Stimulated activated CD4-positive, alpha-beta T cell treated with anti-CD3 and anti-CD28 coated beads, Interleukin-12 subunit alpha, Interleukin-12 subunit beta, amount 100 ng/mL, for 48 hours (primary cell): ENCODE measurements at places on chromosomes 2 and 18.

GRCh38 chr2:223090039-223090438, 38.0 kb downstream of the KCNE4 start:
- DNase-seq: no peak

GRCh38 chr2:184472481-184472880, 125.8 kb upstream of the ZNF804A start:
- no peak for DNase-seq

GRCh38 chr2:218671097-218671653, 627 bp downstream of the RNF25 start:
- no peak for DNase-seq

DNA sequence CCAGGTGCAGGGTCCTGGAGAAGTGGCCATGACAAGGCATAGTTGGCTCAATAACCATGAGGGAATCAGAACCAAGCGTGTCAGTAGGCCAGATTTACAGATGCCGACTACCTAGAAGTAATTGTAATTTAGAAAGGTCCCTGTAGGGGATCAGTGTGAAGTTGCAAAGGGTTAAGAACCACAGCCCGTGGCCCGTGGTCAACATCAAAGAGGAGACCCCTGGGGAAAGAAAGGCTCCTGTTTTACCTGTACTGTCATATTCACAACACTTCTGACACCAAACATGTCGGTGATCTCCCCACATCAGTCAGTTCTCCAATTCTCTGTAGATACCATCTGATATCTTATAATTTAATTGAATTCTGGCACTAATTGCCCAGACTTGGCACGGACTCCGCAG, 31.0 kb downstream of the SP100 start:
- DNase-seq: no peak

GRCh38 chr2:69169655-69170389, 156.8 kb downstream of the ANTXR1 start:
- DNase-seq: no peak

- peak; percentile 85 for DNase-seq
Observed at GRCh38 chr2:201233192-201233811, 27.0 kb upstream of the CASP8 start.

- DNase-seq: no peak
Observed at GRCh38 chr2:172931256-172931894, 144.3 kb upstream of the MAP3K20 start.

GRCh38 chr2:217953011-217953481, 49.7 kb downstream of the TNS1 start:
- DNase-seq: no peak

GRCh38 chr2:196217116-196217515, 45.7 kb upstream of the STK17B start:
- DNase-seq: no peak

DNA sequence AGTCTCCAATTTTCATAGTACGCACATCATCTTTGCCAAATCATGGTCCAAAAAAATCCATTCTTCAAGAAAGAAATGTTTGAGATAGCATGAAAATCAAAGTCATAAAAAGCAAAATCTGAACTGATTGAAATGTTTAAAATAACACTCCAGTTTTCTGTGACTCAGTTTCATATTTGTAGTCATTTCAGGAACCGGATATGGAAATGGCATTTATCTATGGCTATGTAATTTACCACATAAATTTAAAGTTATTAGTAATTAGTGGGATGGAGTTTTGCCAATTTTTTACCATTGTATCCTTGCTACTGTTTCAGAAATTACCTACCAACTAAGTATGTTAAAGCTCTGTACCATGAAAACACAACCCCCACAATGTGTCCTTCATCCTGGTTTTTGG, 456.6 kb upstream of the ACVR2A start:
- DNase-seq: no peak

DNA sequence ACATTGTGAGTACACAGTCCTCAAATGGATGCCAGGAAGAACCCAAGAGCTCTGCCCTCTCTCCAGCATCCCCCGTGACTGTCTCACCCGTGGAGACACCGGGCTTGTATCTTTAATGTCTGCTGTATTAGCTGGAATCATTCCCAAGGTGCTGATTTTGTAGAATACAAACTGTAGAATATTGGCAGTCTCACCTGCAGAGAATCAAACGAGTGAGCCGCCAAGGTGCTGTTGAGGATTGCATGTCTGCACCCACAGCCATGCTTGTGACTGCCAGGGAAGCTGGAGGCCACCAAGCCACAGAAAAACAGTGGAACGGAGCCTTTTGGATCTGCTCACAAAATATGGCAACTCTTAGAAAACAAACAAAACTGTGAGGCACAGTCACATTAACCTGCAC, 37.5 kb downstream of the TMEM18 start:
- DNase-seq: no peak

DNA sequence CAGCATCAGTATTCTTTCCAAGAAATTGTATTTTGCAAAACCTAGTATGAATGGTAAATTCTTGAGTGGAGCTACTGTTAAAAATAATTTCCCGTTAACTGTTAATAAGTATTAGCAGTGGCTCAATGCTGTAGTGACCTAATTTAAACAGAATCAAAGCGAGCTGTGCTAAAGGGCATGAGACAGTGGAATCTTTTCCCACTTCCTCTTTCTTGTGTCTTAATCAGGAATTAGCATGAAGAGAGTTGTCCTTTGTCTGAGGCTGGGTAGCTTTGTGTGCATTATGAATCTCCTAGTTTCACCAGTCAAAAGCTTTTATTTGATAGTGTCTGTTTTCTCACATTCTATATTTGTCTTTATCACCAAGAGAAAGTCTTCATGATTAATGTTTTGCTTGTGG, 298.8 kb upstream of the GCFC2 start:
- no peak for DNase-seq

DNA sequence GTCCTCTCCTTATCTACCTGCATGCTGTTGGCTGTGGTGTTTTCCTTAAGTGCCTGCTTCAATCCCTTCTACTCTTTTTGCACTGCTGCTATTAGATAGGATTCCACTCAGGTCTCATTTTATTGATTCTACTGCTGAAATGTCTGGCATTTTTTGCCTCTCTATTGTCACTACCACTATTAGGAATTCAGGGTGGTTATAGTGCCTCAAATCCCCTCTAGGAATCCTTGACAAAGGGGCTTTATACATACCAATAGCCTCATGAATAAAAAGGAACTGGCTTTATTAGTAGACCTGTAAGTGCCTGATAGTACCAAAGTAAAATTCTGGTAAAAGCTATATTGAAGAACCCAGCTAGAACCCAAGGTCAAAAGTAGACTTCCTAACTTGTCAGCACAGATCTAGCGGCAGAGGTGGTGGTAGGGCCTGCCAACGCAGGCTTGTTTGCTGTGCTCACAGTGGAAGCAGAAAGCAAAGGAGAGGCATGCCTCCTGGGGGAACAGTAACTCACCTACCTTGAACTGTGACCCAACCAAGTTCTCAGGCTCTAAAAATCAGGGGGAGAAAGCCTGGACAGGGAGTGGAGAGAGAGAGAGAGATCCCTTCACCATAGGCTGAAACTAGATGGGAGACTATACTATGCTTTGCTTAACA, 200.8 kb downstream of the RAB3GAP1 start:
- no peak for DNase-seq
